Caki2 (cell line): ENCODE measurements at places on chromosomes 4 and X.

DNA sequence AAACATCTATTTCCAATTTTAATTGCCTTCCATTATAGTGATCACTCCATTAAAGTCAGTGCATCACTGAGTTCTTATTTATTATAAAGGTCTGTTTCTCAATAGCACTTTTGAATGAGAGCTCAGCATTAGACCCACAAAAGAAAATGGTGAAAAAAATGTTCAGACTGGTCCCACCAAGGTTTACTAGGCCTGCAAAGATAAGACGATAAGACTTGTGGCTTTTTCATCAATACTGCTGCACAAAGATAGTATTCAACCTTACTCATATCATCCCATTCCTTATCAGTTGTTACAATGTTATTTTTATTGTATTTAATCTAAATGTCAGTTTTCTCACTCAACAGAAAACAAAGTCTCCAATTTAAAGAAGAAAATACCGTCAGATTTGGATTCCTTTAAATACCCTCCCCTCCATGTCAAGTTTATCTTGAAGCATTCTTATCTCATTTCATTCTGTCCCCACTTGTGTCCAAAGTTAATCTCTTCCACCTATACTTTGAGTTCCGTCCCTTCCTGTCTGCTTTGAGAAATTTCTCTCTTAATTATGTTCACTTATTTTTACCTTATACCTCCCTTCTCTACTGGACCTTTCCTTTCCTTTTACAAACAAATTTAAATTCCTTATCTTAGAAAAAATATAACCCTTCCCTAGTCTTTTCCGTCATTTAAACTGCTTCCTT is 140.0 kb downstream of the GASK1B start:
- no peak for DNase-seq

- no peak for DNase-seq
Observed at GRCh38 chr4:14807856-14808255, 194.4 kb upstream of the CPEB2 start.

DNA sequence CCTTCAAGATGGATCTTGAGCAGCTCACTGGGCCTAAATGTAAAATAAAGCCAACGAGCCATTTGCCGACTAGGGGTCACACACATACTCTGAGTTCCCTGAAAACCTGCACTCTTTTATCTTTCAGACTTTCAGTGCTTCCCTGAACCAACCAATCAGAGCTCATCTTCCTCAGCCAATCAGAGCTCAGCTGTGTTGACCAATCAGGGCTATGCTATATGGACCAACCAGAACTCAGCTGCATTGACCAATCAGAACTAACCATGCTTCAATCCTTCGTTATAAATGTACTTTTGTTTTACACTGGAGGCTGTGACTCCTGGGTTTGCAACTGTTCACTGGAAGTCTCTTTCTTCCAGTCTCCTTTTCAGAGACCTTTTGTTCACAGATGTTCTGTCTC is 19.3 kb downstream of the SLC25A53 start:
- no peak for DNase-seq

- no peak for DNase-seq
Observed at GRCh38 chr4:182348779-182349326, 105.7 kb downstream of the TENM3 start.

- DNase-seq = no peak
Observed at GRCh38 chr4:74166135-74166534, 8.2 kb downstream of the MTHFD2L start.

- DNase-seq = no peak
Observed at GRCh38 chr4:99821918-99822503, 5.4 kb downstream of the DAPP1 start.
